ENCODE measurements at places on chromosomes 12 and 14. TPM values are rescaled to one million over a fixed set of nuclear protein-coding genes. Genes with fewer than 3 reads are reported as not detected.

The GRIN2B gene
- total RNA-seq = 0.19 TPM

The DTX3 gene
- total RNA-seq = 14.7 TPM

The HVCN1 gene
- 1.5 TPM for total RNA-seq

The SIX1 gene
- 0.38 TPM for total RNA-seq

The DPPA3 gene
- total RNA-seq = not detected

The SLC38A4 gene
- total RNA-seq = 0.28 TPM

The INHBE gene
- total RNA-seq = 0.85 TPM

The AVPR1A gene
- total RNA-seq = 0.56 TPM

The MSI1 gene
- total RNA-seq = not detected

The TEX22 gene
- 0.28 TPM for total RNA-seq

The MYRFL gene
- under 0.01 TPM for total RNA-seq

The FAM181A gene
- not detected for total RNA-seq

The ACOT4 gene
- total RNA-seq = 1.4 TPM

The SLC35F4 gene
- total RNA-seq = not detected

The SRSF9 gene
- total RNA-seq = 251 TPM

The GUCY2C gene
- total RNA-seq = not detected

The IFNG-AS1 gene
- not detected for total RNA-seq

The OTX2 gene
- total RNA-seq = not detected

The PMCH gene
- total RNA-seq = not detected

The PDZRN4 gene
- total RNA-seq = not detected

The SLC10A1 gene
- not detected for total RNA-seq

The RASSF9 gene
- 0.85 TPM for total RNA-seq

The C12orf50 gene
- not detected for total RNA-seq

The SLC7A8 gene
- 1.4 TPM for total RNA-seq

The IL22 gene
- not detected for total RNA-seq

The CCDC197 gene
- not detected for total RNA-seq

The EP400 gene
- 6.8 TPM for total RNA-seq

The NGB gene
- not detected for total RNA-seq

The CMKLR1 gene
- total RNA-seq = under 0.01 TPM

The ANP32D gene
- not detected for total RNA-seq

The DAO gene
- total RNA-seq = not detected

The TC2N gene
- 0.56 TPM for total RNA-seq

The PYGL gene
- total RNA-seq = 93.7 TPM

The SERPINA5 gene
- under 0.01 TPM for total RNA-seq

The ABCB9 gene
- total RNA-seq = 13.8 TPM

The KRT75 gene
- not detected for total RNA-seq

Measured in regular cardiac myocyte (primary cell).